ENCODE measurements at places on chromosomes 4 and X. TPM values are rescaled to one million over a fixed set of nuclear protein-coding genes. Genes with fewer than 3 reads are reported as not detected.

- DNase-seq, result no peak
These were observed 21.2 kb downstream of the PPAT start for GRCh38 chr4:56414135-56414670.

GRCh38 chr4:102734116-102734515 is 26.7 kb downstream of the MANBA start:
- DNase-seq, result no peak

DNA sequence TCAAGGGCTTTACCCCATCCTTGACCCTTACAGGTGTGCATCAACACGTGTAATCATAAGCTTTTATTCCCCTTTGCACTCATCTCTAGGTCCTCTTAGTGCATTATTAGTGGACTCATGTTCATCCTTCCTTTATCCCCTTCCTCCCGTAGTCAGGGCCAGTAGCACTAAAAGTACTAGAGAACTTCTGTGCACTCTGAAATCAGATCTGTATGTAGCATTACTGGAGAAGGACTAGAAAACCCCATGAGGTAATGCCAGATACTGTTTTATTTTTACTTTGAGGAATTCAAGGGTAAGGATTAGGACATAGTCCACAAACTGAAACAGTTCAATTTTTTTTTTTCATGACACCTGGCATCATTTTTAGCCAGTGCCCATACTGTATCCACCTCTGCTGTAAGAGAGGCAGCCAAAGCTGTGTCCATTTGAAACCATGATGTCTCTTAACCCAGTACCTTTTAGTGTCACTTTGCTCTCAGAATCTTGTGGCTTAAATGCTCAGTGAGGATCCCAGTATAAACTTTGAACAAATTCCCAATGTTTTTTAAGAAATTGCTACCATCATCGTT is 134.7 kb downstream of the FNIP2 start:
- no peak for DNase-seq

The ASIC5 gene
- total RNA-seq, result not detected

- no peak for DNase-seq
These were observed 59.3 kb downstream of the ZNF674 start for GRCh38 chrX:46485897-46486296.

The LIMCH1 gene
- 410 TPM for total RNA-seq

DNA sequence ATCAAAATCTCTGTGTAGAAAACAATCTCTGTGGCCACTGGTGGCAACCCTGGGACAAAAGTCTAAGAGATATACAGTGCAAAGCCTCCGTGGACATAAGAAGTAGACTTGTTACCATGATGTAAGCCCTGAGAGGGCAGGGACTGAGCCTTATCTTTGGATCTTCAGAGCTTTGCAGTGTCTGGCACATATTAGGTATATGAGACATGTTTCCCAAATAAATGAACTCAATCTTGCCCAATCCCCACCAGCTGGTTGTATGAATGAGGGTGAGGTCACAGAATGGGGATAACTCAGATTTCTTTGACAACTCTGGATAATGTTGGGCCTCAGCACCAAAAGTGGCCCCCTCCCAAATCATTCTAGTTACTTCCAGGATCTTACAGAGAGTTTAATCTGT is 511.4 kb upstream of the DIPK2B start:
- DNase-seq, result no peak

The SPACA5 gene
- total RNA-seq, result not detected

- no peak for DNase-seq
These were observed 314.3 kb upstream of the CLNK start for GRCh38 chr4:10998846-10999245.

DNA sequence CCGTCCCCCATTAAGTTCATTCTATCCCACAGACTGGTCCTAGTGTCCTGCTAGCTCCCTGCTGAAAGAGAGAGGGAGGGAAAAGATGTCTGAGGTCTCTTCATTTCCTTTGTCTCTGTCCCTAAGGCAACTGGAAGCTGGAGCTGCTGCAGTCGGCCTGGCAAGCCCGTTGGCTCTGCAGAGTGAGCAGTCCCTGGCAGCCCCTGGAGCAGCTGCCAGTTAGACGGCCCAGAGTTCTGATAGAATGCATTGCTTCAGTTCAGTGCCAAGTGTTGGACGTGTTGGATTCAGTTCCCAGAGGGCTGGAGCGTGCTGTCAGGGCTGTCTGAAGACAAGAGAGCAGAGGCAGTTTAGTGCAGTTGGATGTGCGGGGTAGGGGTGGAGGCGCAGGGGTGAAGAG is 975 bp downstream of the KCNE5 start:
- no peak for DNase-seq

The CT45A1 gene
- not detected for total RNA-seq

DNA sequence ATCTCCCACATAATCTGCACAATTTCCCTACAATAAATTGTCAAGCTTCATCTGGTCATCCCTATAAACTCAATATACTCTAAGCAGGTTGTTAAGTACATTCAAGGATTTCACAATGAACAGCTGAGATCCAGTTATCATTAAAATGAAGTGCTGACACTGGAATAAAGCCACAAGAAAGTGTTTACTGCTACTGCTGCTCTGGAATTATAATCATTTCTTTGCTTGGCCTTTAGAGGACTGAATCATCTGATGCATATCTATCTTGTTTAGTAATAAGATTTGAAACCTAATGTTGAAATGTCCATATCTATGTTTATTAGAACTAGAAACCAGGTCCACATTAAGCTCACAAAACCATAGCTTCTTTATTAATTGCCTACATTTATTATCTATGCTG is 338.6 kb upstream of the ZFP42 start:
- DNase-seq, result no peak

The DAPP1 gene
- total RNA-seq, result 0.26 TPM

- no peak for DNase-seq
These were observed 1.9 kb downstream of the UBL4A start for GRCh38 chrX:154484255-154485149.

- no peak for DNase-seq
These were observed 42.5 kb upstream of the ITM2A start for GRCh38 chrX:79409657-79410056.

- DNase-seq, result no peak
These were observed 568 bp downstream of the FHDC1 start for GRCh38 chr4:152936446-152937335.

The F8A2 gene
- total RNA-seq, result not detected

The TCEAL2 gene
- total RNA-seq, result not detected

The NXF2 gene
- not detected for total RNA-seq

DNA sequence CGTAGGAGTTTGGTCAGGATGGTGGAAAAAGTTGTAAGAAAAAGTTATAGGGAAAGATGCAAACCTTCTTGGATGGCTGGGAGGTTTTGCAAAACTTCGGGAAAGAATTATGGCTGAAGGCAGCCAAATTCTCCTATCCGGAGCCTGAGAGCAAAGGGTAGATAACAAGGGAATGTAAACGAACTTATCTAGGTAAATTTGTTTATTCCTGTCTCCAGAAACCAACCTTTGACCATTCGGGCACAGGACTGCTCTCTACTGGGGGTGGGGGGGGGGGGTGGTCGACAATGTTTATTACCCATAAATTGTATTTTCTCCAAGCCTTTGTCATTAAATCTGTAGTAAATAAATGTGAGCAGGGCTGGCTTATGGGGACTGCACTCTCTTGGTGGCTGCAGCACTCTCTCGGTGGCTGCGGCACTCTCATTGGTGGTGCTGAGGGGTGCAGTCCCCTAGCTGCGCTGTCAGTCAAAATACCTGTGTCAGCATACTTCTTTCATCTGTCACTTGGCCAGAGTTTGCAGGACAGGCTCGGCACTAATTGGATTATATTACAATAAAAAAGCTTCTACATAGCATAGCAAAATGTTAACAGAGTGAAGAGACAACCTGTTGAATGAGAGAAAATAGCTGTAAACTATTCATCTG is 827.8 kb downstream of the SH3BGRL start:
- no peak for DNase-seq

The TLR1 gene
- total RNA-seq, result 3.1 TPM

DNA sequence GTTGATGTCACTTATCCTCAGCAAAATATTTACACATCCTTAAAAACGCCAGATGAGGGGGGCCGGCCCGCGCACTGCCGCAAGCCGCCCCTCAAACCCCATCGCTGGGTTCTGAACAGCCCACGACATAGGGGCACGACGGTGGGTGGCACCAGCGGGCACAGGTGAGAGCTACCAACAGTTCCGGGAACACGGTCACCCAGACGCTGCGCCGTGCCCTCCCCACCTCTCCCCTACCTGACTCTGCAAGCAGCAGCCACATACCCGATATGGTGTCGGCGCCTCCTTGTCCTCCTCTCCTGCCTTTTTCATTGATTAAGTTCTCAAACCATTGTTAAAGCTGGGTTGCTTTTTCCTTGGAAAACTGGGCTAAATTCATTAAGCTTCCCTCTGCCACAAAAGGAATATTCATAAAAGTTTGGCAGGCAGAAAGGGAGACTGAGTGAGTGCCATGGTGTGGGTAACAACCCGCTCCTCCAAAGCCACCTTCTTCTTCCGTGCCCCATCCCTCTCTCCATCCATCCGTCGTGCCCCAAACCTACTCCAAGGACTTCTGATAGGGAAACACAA is 1.4 kb downstream of the RAI2 start:
- DNase-seq, result no peak

The OTC gene
- not detected for total RNA-seq

DNA sequence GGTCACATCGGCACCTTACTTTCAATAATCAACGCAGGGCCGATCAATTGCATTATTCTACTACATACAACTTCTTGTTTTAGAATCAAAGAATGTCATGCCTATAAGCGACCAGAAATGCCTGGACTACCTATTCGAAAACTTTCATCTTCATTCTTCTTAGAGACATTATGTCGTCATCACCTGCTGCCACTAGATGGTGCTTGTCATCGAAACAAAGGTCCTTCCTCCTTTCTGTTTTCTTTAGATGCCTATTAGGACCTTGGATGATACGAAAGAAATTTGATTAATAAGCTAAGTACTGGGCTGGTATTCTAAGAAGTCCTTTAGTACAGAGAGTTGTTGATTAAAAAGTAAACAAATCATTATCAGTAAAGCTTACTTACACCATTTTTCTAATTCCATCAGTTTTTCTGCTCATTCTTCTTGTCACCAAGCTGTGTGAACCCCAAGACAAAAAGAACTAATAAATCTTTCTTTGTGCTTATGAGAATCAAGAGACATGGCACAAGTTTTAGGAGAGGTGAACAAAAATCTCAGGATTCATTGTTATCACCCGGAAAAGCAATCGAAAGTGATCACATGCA is 154.5 kb upstream of the SLC4A4 start:
- DNase-seq, result no peak

GRCh38 chr4:7019367-7019766 is 23.8 kb upstream of the TADA2B start:
- DNase-seq, result no peak

- no peak for DNase-seq
These were observed 333.5 kb downstream of the PCDH18 start for GRCh38 chr4:137198791-137199190.

The TLR2 gene
- total RNA-seq, result 4.3 TPM

DNA sequence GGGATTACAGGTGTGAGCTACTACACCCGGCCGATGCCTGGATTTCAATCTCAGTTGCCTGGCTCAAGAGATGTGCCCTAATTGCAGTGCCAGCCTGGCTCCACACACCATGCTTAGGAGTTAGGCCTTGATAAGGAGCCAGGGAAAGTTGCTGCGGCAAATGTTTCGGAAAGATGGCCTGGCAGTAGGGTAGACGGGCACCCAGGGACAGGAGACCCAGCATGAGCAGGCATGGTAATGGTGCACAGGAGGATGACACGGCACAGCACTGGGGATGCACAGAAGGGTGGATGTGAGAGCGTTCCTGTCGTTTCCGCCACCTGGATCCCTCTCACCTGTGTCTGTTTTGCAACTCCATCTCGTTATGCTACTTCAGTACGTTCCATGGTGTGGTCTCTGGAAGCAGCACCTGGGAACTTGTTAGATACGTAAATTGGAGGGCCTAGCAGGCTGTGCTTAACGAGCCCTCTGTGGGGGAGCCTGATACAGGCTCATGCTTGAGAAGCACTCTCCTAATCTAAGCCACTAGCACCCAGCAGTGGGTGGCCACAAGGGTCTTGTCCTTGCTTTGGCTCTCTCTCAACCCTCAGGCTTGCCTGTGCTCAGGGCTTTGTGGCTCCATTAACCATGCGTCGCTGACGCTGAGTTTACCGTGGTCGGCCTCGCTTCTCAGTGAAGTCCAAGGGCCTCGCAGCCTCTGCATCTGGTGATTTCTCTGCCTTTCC is 20.3 kb downstream of the RNF4 start:
- DNase-seq, result no peak

DNA sequence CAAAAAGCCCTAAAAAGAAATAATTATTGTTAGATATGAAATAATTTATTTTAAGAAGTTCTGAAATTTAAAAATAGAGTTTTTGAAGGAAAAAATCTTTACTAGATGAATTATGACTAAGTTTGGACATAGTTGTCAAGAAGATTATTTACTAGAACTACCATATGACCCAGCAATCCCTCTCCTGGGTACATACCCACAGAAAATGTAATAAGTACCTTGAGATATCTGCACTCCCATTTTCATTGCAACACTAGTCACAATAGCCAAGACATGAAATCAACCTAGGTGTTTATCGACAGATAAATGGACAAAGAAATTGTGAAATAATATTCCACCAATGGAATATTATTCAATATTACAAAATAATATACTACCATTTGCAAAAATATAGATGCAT is 109.9 kb downstream of the PDHA2 start:
- DNase-seq, result no peak

The CSAG3 gene
- total RNA-seq, result not detected

DNA sequence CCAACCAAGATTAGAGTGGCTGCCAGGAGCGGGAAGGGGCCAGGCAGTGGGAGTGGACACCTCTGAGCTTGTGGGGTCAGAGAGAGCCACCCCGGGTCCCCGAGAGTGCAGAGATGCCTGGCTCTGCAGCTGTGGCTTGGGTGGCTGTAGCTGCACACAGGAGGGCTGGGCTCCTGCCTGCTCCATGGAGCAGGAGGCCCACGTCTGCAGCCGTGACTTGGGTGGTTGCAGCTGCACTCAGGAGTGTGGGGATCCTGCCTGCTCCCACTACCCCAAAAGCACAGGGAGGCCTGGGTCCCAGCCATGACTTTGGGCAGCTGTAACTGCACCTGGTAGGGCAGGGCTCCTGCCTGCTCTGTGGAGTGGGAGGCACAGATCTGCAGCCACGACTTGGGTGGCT is 28.7 kb upstream of the DIPK2B start:
- no peak for DNase-seq

DNA sequence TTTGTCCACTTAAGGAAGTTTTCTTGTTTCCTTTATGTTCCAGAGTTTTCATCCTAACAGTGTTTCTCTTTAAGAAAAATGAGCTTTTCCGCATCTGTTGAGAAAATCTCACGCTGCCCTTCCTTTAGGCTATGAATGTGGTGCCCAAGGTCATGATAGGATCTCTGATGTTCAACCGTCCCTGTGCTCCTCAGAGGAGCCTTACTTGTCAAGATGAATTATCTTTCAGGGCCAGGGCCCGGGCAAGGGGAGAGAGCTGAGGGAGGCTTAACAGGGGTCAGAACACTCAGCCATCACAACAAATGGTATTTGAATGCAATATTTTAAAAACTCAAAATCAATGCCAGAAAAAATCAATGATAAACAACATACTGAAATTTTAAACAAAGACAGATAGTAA is 6.2 kb upstream of the NELFA start:
- no peak for DNase-seq

The CT83 gene
- total RNA-seq, result not detected

- DNase-seq, result no peak
These were observed 63.9 kb downstream of the FHDC1 start for GRCh38 chr4:153000076-153000420.

- no peak for DNase-seq
These were observed 4.0 kb upstream of the PRDM5 start for GRCh38 chr4:120926358-120927025.

All from heart right ventricle (tissue), 16 donors.